SJCRH30 (cell line): ENCODE measurements at places on chromosomes 1 and 21. TPM values are rescaled to one million over a fixed set of nuclear protein-coding genes. Genes with fewer than 3 reads are reported as not detected.
A peak's percentile ranks its signal among the peaks of the same experiment; 100 is the strongest.

DNA sequence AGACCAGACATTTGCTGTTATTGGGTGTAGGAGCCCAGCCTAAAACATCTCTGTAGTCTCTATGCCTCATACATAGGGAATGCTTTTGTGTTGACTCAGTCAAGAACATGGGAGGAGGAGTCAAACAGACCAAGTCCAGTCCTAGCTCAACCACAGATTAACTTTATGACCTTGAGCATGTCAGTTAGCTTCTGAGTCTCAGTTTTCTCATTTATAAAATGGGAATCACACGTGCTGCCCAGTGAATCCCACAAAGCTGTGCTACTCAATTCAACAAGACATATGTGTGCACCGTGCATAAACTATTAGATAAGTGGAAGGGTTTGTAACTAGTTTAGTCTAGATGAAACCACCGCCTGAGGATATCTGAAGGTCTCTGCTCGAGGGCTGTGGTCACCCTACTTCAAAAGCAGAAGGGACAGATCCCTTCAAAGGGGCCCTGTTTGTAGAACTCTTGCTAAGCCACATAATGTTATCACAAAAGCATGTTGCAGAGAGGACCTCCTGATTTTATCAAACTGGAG is 109.5 kb upstream of the NFIA start:
- DNase-seq = no peak
- H3K27ac ChIP-seq = no peak overlapping the region
- H3K36me3 ChIP-seq = no peaks in the 10 kb centered on the region
- H3K4me3 ChIP-seq = no peak overlapping the region

- H3K27ac ChIP-seq = no peak overlapping the region
- H3K4me3 ChIP-seq = no peak overlapping the region
- H3K36me3 ChIP-seq = no peaks in the 10 kb centered on the region
- DNase-seq = no peak
Observed at GRCh38 chr1:58084266-58084665, 462.3 kb downstream of the OMA1 start.

DNA sequence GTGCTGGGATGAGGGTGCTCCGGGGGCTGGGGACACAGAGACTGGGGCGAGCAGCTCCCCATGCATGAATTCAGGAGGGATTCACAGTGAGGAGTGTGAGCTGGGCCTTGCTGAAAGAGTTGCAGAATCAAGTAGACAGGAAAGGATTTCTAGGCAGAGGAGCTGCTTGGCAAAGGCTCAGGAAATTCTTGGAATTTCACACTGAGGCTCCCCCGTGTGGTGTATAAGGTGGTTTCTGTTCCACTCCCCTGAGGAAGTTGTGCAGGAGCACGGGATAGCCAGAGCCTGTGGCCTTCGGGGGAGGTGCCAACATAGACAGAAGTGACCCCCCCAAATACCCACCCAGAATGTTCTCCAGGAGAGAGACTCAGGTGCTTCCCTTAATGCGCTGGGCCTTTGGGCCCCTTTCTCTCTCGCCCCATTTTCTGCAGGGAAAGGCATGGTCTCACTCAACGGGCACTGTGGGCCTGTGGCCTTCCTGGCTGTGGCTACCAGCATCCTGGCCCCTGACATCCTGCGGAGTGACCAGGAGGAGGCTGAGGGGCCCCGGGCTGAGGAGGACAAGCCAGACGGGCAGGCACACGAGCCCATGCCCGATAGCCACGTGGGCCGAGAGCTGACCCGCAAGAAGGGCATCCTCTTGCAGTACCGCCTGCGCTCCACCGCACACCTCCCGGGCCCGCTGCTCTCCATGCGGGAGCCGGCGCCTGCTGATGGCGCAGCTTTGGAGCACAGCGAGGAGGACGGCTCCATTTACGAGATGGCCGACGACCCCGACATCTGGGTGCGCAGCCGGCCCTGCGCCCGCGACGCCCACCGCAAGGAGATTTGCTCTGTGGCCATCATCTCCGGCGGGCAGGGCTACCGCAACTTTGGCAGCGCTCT is 58.5 kb upstream of the ACTL8 start:
- H3K4me3 ChIP-seq = no peak overlapping the region
- no peak overlapping the region for H3K27ac ChIP-seq
- H3K27me3 ChIP-seq = no peaks in the 10 kb centered on the region
- DNase-seq = peak; percentile 60
- no peaks in the 10 kb centered on the region for H3K36me3 ChIP-seq

GRCh38 chr1:218813237-218813636 is 360.4 kb upstream of the LYPLAL1 start:
- H3K27me3 ChIP-seq = no peaks in the 10 kb centered on the region
- no peak overlapping the region for H3K27ac ChIP-seq
- no peaks in the 10 kb centered on the region for H3K4me1 ChIP-seq
- no peaks in the 10 kb centered on the region for H3K36me3 ChIP-seq

- H3K27ac ChIP-seq = no peak overlapping the region
- no peak for DNase-seq
- no peaks in the 10 kb centered on the region for H3K4me1 ChIP-seq
- H3K27me3 ChIP-seq = 0 out of 2 replicates have a peak, but pooled peaks cover 3% of the 10 kb centered on the region
Observed at GRCh38 chr1:37012226-37012625, 22.1 kb downstream of the GRIK3 start.

DNA sequence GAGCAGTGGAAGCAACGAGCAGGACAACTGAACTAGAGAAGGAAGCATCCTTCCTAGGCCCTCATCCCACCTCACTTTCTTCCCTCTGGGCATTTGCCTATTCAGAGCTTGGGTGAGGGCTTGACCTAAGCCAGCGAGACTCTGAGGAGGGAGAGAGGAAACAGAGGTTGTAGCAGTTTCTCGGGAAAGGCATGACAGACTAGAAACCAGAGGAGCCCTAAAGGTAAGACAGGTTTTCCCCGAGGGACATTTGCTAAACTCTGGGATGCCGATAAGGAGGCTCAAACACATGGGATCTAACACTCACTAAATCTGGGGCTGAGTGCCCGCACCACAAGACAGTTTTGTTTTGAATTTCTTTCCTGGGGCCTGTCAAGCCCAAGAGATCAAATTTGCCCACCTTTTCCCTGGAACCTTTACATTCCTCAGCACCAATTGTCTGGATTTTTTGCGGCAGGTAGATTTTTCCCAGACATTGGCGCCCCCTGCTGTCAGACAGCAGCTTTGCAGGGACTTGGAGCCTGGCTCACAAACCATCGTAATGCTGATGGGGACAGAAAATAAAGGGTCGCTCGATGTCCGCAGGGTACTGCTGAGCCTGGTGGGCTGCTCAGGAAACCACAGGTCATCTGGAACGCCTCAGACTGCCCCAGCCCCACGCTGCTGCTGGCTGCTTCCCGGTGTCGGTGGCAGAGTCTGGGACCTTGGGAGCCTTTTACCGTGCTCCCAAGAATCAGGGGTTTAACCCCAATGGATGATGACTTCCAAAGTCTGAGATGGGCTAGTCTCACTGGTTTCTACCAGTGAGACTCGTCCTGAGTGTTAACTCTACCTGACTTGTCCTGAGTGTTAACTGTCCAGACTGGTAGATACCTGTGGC is 23.4 kb upstream of the TSPAN2 start:
- H3K4me3 ChIP-seq = no peak overlapping the region
- no peak overlapping the region for H3K27ac ChIP-seq

The LCE1D gene
- total RNA-seq = not detected in 2 replicates

The XPR1 gene
- 29.8 and 30.6 TPM in 2 replicates for total RNA-seq

The KRTAP10-2 gene
- not detected in 2 replicates for total RNA-seq

The NRDC gene
- 86.2 and 94.6 TPM in 2 replicates for total RNA-seq

The CFAP45 gene
- total RNA-seq = 0.41 and 0.42 TPM in 2 replicates
